HFFc6 (cell line): ENCODE measurements at places on chromosomes 3 and 15.
A peak's percentile ranks its signal among the peaks of the same experiment; 100 is the strongest.

DNA sequence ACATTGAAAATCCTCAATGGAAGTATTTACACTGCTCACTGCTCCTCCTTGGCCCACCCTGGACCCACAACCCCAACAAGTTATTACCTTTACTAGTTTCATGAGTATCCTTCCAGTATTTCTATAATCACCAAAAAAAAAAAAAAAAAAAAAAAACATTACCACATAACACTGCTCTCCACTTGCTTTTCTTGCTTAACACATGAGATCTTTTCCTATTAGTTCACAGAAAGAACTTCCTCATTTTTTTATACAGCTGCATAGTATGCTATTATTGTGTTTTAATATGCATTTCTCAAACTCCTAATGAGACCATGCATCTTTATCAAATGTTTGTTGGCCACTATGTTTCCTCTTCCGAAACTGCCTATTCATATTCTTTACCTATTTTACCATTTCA is 14.6 kb downstream of the GABPB1 start:
- no peak for DNase-seq

GRCh38 chr3:128567141-128567540 is 74.1 kb upstream of the GATA2 start:
- DNase-seq, result no peak

DNA sequence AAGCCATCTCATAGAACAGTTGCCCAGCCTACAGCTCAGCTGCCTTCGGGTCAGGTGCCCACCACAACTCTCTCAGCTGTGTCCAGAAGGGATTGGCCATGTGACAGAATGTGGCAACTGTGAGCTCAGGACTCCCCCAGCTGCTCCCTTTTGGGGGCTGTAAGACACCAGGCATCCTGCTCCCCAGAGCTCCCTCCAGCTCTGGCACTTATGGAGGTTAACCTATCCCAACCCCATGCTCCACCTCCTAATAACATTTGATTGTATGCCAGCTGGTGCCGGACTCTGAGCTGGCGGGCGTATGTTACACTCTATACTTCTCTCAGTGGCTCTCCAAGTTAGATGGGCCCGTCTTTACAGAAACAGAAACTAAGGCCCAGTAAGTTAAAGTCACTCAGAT is 222.8 kb downstream of the FAM43A start:
- no peak for DNase-seq

DNA sequence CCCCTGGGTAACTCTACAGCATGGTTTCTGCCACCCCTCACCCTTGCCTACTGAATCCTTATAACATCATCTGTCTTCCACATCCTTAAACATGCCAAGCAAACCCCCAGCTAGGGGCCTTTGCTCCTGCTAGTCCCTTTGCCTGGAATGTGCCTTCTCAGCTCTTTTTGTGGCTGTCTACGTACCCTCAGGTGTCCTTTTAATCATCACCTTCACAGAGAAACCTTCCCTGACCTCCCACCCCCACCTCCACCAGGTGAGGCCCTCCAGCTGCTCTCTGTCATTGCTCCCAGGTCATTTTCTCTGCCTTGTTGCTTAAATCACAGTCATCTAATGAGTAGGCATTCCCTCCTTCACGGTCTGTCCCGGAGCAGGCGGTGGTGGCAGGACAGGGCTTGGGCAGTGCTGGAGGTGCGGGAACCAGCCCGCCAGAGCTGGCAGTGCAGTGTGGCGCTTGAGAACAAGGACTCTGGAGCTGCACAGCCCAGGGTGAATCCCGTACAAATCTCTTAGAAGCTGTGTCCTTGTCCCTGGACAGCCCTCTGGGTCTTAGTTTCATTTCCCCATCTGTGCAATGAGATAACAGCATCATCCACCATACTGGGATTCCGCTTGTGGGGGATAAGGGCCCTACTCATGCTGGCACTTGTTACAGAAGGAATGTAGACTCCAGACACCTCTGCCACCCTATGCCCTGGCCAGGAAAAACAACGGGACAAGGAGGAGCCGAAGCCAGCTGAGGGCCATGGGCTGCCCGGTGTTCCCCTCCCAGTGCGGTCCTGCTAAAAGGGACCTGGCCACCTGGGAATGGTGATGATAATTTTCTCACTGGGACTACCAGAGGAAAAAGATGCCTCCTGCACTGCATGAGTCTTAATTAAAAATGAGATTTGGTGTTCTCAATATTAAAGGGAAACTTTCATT is 52.1 kb upstream of the IQSEC1 start:
- no peak for DNase-seq

GRCh38 chr3:99678023-99678422 is 39.6 kb downstream of the COL8A1 start:
- DNase-seq, result peak; percentile 83

DNA sequence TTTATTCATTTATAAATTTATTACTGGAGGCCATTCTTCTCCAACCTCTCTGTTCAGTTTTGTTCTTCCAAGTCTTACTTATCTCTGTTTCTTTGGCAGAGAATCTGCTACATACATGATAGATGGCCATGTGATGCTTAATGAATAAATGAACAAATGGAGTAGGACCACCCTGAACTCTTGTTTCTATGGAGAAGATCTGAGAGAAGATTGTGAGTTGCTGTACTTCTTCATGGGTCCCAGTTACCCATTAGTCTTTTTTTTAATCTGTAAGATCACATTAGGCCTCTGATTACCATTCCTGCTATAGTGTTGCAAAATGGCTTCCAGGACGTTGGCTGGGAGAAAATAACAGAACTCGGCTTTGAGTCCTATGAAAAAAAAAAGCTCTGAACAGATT is 191.9 kb upstream of the SYNPR start:
- DNase-seq, result no peak

- DNase-seq, result no peak
Measured at GRCh38 chr3:147393261-147393942, 12.9 kb downstream of the ZIC4 start.

- DNase-seq, result no peak
Measured at GRCh38 chr15:83210619-83211018, 3.0 kb upstream of the HDGFL3 start.

GRCh38 chr3:111592143-111592542 is 3.0 kb downstream of the ZBED2 start:
- no peak for DNase-seq

DNA sequence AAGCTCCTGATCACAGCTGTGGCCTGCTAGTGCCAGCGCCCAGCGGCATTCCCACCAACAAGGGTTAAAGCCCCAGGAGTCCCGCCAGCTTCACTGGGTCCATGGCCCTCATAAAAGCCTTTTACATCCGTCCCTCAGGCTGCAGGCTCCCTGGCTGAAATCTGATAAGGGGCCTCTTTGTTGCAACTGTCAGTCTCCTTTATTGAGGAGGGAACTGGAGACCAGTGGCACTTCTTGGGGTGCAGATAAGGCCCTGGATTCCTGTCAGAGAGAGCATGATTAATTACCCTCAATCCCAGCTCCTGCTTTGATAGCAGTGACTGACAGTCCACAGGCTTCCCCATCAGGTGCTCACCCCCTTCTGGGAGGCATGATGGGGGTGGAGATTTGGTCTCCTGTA is 30.9 kb upstream of the CLK3 start:
- DNase-seq, result no peak

DNA sequence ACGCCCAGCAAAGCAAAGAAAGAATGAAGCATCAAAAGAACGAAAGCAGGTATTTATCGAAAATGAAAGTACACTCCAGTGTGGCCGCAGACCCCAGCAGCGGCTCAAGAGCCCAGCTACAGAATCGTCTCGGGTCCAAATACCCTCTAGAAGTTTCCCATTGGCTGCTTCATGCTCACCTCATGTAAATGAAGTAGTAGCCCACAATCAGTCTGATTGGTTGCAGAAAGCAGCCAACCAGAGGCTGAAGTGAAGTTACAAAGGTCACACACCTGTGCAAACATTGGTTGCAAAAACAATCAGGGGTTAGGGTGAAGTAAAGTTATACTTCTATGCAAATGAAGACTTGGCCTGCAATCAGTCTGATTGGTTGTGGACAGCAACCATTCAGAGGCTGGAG is 32.0 kb downstream of the SV2B start:
- DNase-seq, result no peak

DNA sequence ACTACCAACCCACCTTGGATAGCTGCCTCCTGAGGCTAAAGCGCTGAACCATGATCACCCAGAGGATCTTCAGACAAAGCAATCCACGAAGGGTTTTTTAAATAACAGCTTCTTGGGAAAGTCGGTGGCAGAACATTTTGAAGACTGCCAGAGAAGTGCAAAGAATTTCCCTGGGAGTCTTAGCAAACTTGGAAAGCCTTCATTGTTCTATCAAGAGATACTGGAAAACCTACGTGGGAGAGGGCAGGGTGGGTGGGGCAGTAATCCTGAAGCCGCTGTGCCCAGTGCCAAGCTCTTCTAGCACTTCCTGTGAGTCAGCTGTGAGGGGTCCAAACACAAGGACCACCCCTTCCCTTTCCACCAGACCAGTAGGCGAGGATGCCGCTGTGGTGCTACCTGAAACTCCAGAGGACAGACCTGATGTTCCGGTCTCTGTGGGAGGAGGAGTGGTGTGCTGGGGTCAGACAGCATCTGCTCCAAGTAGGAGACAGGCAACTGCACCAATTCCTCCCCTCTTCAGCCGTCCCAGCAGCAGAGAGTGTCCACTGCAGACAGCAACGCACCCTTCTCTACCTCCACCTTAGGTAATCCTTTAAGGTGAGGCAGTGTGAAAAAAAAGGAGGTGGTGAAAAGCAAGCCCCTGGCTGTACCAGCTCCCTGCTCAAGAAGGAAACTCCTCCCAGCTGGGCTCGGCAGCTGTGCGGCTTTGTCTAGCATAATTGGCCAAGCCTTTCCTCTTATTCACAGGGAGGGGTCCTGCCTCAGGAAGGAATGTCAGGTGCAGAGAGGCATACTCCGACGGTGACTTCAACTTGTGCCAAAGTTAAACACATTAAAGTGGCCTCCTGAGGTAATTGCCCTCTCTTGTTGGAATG is 99.0 kb downstream of the TMCC1 start:
- no peak for DNase-seq
